ENCODE measurements at places on chromosomes 3 and 15. TPM values are rescaled to one million over a fixed set of nuclear protein-coding genes. Genes with fewer than 3 reads are reported as not detected.

DNA sequence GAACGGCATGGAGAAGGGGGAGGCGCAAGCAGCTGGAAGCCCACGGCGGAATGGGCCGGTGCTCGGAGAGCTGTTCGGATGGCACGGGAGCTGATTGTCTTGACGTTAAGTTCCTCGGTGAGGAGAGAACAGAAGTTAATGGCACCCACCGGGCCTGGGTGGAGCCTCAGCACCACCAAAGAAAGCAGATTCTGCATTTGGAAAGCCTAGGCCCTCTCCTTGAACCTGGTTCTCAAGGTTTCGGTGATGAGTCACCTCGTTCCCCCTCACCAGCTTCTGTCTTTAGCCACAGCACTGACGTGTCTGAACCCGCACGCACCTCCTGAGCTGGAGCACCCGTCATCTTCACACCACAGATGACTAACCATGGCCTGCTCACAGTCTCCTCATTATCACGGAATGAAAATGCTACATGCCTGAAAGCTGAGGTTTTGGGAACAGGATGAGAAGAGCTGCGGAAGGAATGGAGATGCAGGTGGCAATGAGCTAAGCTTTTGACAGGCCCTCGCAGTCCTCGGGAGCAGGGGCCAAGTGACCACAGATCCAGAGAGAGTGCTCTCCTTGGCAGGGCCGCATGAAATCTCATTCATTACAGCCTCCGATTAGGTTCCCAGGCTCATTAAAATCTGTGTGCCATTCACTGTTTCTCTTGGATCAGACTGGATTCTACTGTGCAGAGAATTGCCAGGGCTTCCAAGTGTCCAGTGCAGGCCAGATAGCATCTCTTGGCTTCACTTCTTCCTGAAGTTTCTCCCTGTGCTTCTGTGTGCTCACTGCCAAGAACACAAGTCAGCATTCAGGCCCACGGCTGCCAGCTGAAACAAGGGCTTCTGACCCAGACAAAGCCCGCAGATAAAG, 96.3 kb upstream of the DLG1 start:
- H3K27me3 ChIP-seq = no peaks in the 10 kb centered on the region
- no peak overlapping the region for H3K27ac ChIP-seq
- no peaks in the 10 kb centered on the region for H3K36me3 ChIP-seq
- H3K4me1 ChIP-seq = no peaks in the 10 kb centered on the region

- no peaks in the 10 kb centered on the region for H3K4me1 ChIP-seq
- no peaks in the 10 kb centered on the region for H3K27me3 ChIP-seq
- peak within 1 kb of the TSS; percentile 76 for H3K27ac ChIP-seq
- peak; percentile 95 for DNase-seq
Observed at GRCh38 chr3:141050576-141051442, at the start of gene SPSB4. Gene SPSB4 (plus strand): TSS chr3:141051347. CDS start chr3:141066105, 14,758 bp downstream.

The CP gene
- total RNA-seq = 11.4 TPM

DNA sequence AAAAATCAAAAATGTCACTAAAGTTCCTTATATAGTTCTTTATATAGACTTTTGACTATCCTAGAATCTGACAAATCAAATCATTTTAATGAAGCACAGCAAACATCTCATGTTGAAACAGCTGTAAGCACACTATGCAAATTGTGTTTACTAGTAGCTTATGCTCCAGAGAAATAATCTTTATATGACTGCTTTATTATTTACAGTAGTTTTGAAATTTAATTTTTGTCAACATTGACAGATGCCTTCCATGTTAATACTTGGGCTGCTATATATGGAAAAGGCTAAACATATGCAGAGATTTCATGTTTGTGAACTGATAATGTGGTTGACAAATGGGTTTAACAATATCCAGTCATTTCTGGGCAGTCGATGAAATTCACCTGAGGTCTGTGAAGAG, 616.8 kb downstream of the TAFA4 start:
- H3K27ac ChIP-seq = no peak overlapping the region
- no peaks in the 10 kb centered on the region for H3K4me1 ChIP-seq
- DNase-seq = no peak
- no peak overlapping the region for H3K4me3 ChIP-seq
- no peaks in the 10 kb centered on the region for H3K27me3 ChIP-seq
- no peaks in the 10 kb centered on the region for H3K36me3 ChIP-seq
